ENCODE measurements at places on chromosomes 2 and 18.

- H3K36me3 ChIP-seq, result no peaks in the 10 kb centered on the region
- H3K4me3 ChIP-seq, result no peak overlapping the region
- no peak overlapping the region for H3K27ac ChIP-seq
- no peak for DNase-seq
- peaks cover 10% of the 10 kb centered on the region for H3K4me1 ChIP-seq
These were observed 25.1 kb upstream of the SOS1 start for GRCh38 chr2:39145906-39146421.

DNA sequence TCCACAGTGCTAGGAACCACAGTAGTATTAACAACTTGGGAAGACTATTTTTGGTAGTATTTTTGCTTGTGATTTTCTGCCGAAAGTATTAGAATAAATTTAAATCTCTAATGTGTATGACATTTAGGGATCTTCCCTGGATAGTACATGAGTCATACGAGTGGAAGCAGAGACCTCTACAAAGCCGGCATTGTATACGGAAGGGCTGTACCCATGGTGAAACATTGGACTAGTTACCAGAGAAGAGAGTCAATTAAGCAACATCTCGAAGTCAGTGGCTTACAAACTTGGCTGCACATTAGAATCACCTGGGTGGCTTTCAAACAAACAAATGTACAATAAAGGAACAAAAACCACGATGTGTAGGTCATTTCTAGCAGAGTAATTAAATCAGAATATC, 1131.7 kb upstream of the LRRTM1 start:
- no peak overlapping the region for H3K27ac ChIP-seq
- no peak for DNase-seq
- H3K27me3 ChIP-seq, result no peaks in the 10 kb centered on the region
- no peaks in the 10 kb centered on the region for H3K4me1 ChIP-seq

GRCh38 chr2:238501311-238501710, 74.6 kb downstream of the ASB1 start:
- no peak overlapping the region for H3K27ac ChIP-seq
- no peaks in the 10 kb centered on the region for H3K36me3 ChIP-seq
- DNase-seq, result no peak
- no peaks in the 10 kb centered on the region for H3K4me1 ChIP-seq

GRCh38 chr2:151083856-151084795, 177.5 kb downstream of the RBM43 start:
- no peak for DNase-seq
- H3K36me3 ChIP-seq, result no peaks in the 10 kb centered on the region
- H3K4me3 ChIP-seq, result no peak overlapping the region
- H3K27ac ChIP-seq, result no peak overlapping the region
- H3K27me3 ChIP-seq, result no peaks in the 10 kb centered on the region

DNA sequence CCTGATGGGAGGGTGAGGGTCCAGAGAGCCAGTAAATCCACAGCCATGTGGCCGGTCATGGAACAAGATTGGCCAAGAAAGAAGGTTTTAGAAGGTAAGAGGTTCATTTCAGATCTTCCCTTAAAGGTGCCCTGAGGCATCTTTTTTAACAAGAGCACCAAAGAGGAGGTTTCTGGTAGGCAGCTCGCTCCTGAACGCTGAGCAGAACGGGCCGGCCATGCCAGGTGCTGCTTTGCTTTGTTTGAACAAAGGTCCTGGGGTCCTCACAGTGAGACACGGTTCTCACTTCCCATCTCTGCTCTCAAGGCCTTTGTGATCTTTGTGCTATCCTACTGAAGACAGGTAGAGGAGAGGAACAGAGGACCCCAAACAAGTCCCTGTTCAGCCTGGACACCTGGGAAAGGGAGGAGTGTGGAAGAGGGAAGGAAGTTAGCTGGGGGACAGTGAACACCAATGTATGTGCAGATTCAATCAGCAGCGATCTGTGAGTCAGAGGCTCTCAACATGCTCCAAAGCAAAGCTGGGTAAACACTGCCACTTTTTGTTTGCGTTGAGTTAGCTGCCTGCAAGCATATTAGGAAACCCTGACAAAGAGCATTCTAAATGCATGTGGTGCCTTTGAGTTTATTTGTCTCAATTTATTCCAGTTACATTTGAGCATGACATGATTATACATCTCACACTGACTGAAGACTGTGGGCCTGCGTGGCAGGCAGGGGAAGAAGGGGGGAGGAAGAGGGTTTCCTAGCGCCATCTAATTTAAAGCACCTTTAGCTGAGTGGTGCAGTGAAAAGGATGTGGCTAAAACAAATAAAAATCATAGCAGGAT, 102.4 kb downstream of the ASB1 start:
- DNase-seq, result no peak
- H3K4me1 ChIP-seq, result no peaks in the 10 kb centered on the region
- H3K4me3 ChIP-seq, result no peak overlapping the region
- no peak overlapping the region for H3K27ac ChIP-seq
- no peaks in the 10 kb centered on the region for H3K27me3 ChIP-seq

GRCh38 chr2:210428393-210429179, 48.0 kb downstream of the LANCL1 start:
- no peak for DNase-seq
- no peaks in the 10 kb centered on the region for H3K4me1 ChIP-seq
- H3K27ac ChIP-seq, result no peak overlapping the region
- H3K4me3 ChIP-seq, result no peak overlapping the region
- no peaks in the 10 kb centered on the region for H3K36me3 ChIP-seq
- no peaks in the 10 kb centered on the region for H3K27me3 ChIP-seq

GRCh38 chr2:205990104-205990503, 95.9 kb downstream of the INO80D start:
- peaks cover 20% of the 10 kb centered on the region for H3K36me3 ChIP-seq
- no peak overlapping the region for H3K4me3 ChIP-seq
- H3K27me3 ChIP-seq, result no peaks in the 10 kb centered on the region
- H3K4me1 ChIP-seq, result no peaks in the 10 kb centered on the region
- H3K27ac ChIP-seq, result no peak overlapping the region

DNA sequence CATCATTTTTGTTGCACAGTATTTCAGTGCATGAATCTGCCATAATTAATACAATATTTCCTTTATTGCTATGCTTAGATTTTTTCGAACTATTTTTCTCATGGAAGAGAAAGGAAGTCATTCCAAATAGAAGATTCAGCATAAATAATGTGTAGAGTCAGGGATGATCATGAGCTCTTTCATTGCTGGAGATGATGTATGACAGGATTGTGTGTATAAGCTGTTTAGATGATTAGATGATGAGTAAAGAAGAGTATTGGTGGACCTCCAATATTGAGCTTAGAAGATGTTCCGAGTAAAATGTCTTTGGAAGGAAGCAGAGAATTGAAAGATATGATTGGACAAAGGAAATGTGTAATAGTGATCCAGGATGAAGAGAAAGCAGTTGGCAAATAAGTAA, 364.5 kb downstream of the PARD3B start:
- H3K27ac ChIP-seq, result no peak overlapping the region
- H3K36me3 ChIP-seq, result no peaks in the 10 kb centered on the region
- H3K4me1 ChIP-seq, result no peaks in the 10 kb centered on the region
- no peak overlapping the region for H3K4me3 ChIP-seq
- DNase-seq, result no peak

DNA sequence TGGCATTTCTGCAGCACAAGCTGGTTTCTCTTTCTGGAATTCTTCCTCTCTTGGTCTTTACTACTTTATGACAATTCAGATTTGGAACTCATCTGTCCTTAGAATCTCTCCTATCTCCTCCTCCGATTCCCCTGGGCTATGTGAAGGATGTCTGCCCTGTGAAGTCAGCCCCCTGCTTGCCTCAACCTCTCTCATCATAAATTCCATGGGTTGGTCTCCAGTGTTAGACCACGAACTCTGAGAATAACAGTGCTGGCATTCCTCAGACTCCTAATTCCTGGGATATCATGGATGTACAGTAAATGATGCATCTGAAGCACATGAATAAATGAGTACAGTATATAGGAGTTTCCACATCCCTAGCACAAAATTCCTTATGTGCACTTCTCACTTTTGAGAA, 21.0 kb upstream of the CYRIA start:
- DNase-seq, result no peak
- H3K36me3 ChIP-seq, result no peaks in the 10 kb centered on the region
- no peaks in the 10 kb centered on the region for H3K4me1 ChIP-seq
- no peaks in the 10 kb centered on the region for H3K27me3 ChIP-seq
- no peak overlapping the region for H3K27ac ChIP-seq

GRCh38 chr2:200592406-200593075, 6.7 kb downstream of the AOX1 start:
- H3K27ac ChIP-seq, result no peak overlapping the region
- no peaks in the 10 kb centered on the region for H3K27me3 ChIP-seq
- no peak overlapping the region for H3K4me3 ChIP-seq

GRCh38 chr18:58391932-58392323, 237.0 kb downstream of the ALPK2 start:
- no peaks in the 10 kb centered on the region for H3K27me3 ChIP-seq
- DNase-seq, result no peak
- H3K4me3 ChIP-seq, result no peak overlapping the region
- peaks cover 80% of the 10 kb centered on the region for H3K36me3 ChIP-seq
- H3K27ac ChIP-seq, result no peak overlapping the region
